ENCODE measurements at places on chromosomes 11 and 22. TPM values are rescaled to one million over a fixed set of nuclear protein-coding genes. Genes with fewer than 3 reads are reported as not detected.

Gene SLC22A12
- total RNA-seq = not detected

Gene EHBP1L1
- total RNA-seq = 7.9 TPM

- no peaks in the 10 kb centered on the region for H3K4me1 ChIP-seq
- no peaks in the 10 kb centered on the region for H3K36me3 ChIP-seq
- no peak overlapping the region for H3K4me3 ChIP-seq
- DNase-seq = no peak
- H3K27me3 ChIP-seq = no peaks in the 10 kb centered on the region
- no peak overlapping the region for H3K27ac ChIP-seq
These were observed 269.7 kb downstream of the DYNC2H1 start for GRCh38 chr11:103378931-103379330.

GRCh38 chr11:76453248-76453647 is 8.4 kb downstream of the EMSY start:
- H3K4me3 ChIP-seq = no peak overlapping the region
- H3K4me1 ChIP-seq = peaks cover 2% of the 10 kb centered on the region
- H3K27me3 ChIP-seq = no peaks in the 10 kb centered on the region

- peaks cover 9% of the 10 kb centered on the region for H3K4me1 ChIP-seq
- no peaks in the 10 kb centered on the region for H3K36me3 ChIP-seq
- no peak overlapping the region for H3K4me3 ChIP-seq
- DNase-seq = no peak
These were observed 41.5 kb upstream of the MYEOV start for GRCh38 chr11:69252490-69252837.

Gene NAV2
- total RNA-seq = 73.6 TPM

DNA sequence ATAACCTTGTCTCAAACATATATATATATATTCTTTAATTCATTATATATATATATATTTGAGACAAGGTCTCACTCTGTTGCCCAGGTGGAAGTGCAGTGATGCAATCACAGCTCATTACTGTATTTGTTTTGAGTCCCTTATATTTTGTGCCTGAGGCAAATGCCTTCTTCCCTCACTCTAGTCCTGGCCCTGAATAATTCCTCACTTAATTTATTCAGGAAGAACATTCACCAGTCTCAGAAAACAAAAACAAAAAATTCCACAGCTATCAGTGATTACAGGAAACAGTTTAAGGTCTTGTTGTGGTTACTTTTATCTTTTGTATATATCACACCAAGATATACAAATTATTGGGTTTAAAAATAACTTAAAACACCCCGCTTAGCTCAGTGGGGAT is 155.7 kb downstream of the CWF19L2 start:
- no peaks in the 10 kb centered on the region for H3K4me1 ChIP-seq
- no peak overlapping the region for H3K27ac ChIP-seq
- H3K4me3 ChIP-seq = no peak overlapping the region
- no peaks in the 10 kb centered on the region for H3K36me3 ChIP-seq
- DNase-seq = no peak

- H3K4me1 ChIP-seq = no peaks in the 10 kb centered on the region
- H3K27me3 ChIP-seq = no peaks in the 10 kb centered on the region
- no peaks in the 10 kb centered on the region for H3K36me3 ChIP-seq
- DNase-seq = peak; percentile 22
These were observed 23.9 kb downstream of the IL10RA start for GRCh38 chr11:118009864-118010737.

Gene MIAT
- 36.0 TPM for total RNA-seq

GRCh38 chr22:49298834-49299750 is 528.6 kb downstream of the BRD1 start:
- H3K4me3 ChIP-seq = no peak overlapping the region
- no peak overlapping the region for H3K27ac ChIP-seq
- H3K27me3 ChIP-seq = no peaks in the 10 kb centered on the region

Gene NOL12
- 28.3 TPM for total RNA-seq

DNA sequence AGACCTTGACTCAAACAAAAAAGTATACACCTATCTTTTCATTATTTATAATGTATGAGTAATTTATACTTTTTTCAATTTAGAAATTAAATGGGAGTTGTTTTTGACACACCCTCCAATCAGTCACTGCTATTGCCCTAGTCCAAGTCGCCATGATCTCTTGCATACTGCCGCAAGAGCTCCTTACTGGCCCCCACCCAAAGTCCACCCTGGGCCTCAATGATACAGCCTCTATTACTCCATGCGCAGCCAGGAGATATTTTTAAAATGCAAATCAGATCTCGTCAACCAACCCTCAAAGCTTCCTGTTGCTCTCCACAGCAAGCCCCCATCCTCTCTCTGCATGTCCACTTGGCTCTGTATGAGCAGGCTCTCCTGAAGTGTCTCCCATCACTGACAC is 12.8 kb upstream of the LMO1 start:
- H3K4me3 ChIP-seq = no peak overlapping the region
- no peak for DNase-seq
- H3K36me3 ChIP-seq = no peaks in the 10 kb centered on the region
- no peaks in the 10 kb centered on the region for H3K4me1 ChIP-seq

Gene FIBIN
- 0.45 TPM for total RNA-seq

Gene SAA1
- total RNA-seq = not detected

Gene CSKMT
- 67.8 TPM for total RNA-seq

Gene CNTF
- total RNA-seq = 1.5 TPM

DNA sequence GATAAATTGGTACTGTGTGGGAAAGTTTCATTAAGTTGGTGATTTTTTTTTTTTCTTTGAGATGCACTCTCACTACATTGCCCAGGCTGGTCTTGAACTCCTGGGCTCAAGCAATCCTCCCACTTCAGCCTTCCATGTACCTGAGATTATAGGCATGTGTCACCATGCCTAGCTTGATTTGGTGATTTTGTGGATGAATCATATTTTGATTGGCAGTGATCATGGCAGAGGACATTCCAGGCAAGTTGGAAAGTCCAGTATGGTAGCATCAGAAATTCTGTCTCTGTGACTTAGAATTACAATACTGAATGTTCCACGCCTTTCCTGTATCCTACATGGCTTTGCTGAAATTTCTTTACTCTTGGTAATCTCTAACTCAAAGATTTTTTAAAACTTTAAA is 49.4 kb downstream of the HORMAD2 start:
- H3K36me3 ChIP-seq = no peaks in the 10 kb centered on the region
- no peak for DNase-seq
- no peak overlapping the region for H3K27ac ChIP-seq

Gene JAM3
- 42.8 TPM for total RNA-seq

DNA sequence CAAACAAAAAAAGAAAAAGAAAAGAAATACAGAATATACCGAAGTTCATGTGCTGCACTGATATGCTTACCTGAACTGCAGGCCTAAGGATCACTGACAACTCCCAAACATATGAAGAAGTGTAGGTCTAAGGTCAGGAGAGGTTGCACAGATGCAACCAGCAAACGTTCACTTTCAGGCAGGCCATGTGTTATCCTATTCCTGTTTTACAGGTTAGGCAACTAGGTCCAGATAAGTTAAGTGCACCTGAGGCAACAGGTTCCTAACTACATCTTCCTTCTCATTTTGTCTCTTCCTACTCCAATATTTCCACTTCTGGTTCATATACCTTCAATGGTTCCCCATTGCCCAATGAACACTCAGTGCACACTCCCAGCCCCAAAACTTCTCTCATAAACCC is 15.1 kb downstream of the PI4KA start:
- no peak for DNase-seq
- no peak overlapping the region for H3K4me3 ChIP-seq
- H3K27me3 ChIP-seq = no peaks in the 10 kb centered on the region
- H3K27ac ChIP-seq = no peak overlapping the region
- no peaks in the 10 kb centered on the region for H3K36me3 ChIP-seq

GRCh38 chr11:61046833-61047232 is 55.5 kb upstream of the CD5 start:
- H3K4me1 ChIP-seq = peaks cover 3% of the 10 kb centered on the region
- no peaks in the 10 kb centered on the region for H3K27me3 ChIP-seq

Gene MMP13
- not detected for total RNA-seq

DNA sequence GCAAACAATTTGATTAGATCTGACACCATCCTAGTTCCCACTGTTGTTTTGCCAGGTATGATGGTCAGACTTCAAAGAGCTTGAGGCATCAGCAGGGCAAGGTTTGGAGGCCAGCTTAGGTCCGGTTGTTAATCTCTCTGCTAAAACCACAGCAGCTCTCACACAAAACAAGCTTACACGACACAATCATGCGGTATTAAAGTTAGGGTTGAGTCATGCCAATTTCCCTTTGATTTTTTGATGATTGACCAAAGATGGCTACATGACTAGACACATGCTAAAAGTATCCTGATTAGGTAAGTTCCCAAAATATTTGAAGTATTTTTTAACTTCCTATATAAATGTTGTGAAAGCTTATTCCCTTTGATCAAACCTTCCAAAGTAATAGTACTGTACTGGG is 145.9 kb downstream of the ELP4 start:
- DNase-seq = no peak
- H3K4me3 ChIP-seq = no peak overlapping the region
- no peaks in the 10 kb centered on the region for H3K27me3 ChIP-seq
- no peak overlapping the region for H3K27ac ChIP-seq
- no peaks in the 10 kb centered on the region for H3K36me3 ChIP-seq

Gene CALCB
- total RNA-seq = 3.0 TPM
